ENCODE measurements at places on chromosomes 2 and 18.

DNA sequence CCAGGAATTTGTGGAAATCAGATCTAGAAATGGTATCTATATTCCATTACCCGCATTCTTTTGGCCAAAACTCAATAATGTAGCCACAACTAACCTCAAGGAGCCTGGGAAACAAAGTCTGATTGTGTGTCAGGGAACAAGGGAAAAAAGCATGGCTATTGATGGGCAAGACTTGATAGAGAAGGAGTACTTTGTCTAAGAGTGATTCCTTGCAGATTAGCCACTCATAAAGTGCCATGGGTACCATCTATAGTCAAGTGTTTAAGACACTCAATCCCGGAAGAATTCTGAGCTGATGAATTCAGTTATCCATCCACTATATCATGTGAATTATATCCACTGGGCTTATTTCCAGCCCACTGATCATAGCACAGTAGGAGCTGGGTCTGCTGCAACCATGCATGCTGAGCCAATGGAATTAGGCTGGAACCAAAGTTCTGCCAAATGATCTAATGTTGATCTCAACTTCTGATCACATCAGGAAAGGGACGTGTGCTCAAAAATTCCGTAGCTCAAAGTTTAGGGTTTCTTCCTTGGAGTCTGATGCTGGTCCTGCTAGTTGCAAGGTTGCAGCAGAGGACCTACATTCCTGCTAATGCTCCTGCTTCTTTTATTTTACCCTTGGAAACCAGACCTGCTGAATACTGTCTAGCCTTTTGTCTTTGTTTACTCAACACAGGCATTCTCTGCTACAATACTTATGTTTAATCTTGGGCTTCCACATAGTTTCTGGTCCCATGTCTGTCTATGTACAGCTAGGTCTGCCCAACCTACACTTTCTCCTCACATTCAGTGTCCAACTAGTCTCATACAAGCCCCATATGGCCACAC is 629.7 kb downstream of the IRS1 start:
- no peak for DNase-seq

- DNase-seq, result no peak
Observed at GRCh38 chr2:155308367-155309009, 610.0 kb downstream of the KCNJ3 start.

DNA sequence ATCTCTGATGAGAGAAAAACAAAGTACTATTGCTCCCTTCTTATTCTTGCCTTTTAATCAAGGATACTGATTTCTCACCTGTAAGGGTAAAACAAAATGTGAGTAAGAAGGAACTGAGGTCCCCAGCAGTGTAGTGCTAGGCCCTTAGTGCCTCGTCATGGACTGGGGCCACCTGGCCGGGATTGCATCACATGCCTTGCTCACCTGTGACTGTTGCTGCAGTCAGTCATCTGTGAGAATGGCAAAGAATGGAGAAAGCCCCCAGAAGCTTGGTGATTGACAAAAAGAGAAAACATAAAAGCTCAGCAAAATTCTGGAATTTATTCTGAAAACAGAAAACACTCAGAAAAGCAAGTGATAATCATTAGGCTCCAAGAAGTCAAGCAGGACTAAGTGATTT is 63.4 kb downstream of the SPATS2L start:
- DNase-seq, result no peak

- DNase-seq, result no peak
Observed at GRCh38 chr18:74831571-74832250, 234.0 kb downstream of the ZNF407 start.

DNA sequence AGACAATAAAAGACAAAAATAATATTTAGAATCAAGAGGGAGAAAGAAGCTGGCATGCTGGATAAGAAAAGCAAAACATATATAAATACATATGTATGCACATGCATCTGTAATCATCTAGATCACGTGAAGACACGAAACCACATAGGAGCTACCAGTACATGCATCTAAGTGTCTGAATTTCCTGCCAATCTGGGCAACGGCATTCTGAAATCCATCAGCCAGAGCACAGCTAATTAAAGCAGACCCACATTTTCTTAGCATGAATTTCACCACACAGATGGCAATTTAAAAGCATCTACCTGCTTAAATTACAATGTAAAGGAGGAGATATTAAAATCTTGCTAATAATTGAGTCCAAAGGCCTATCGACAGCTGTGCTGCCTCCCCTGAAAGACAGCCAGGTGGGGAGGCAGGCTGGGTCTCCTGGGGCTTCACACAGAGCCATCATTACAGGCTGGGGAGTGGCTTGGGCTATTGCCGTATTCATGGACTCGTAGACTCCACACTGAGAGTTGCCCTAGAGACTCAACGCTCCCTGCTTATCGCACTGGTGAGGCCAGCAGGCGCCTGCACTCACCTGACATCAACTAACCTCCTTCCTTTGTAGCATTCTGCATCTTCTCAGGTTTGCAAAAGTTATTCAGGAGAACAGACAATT is 272.5 kb upstream of the PXDN start:
- DNase-seq, result no peak

DNA sequence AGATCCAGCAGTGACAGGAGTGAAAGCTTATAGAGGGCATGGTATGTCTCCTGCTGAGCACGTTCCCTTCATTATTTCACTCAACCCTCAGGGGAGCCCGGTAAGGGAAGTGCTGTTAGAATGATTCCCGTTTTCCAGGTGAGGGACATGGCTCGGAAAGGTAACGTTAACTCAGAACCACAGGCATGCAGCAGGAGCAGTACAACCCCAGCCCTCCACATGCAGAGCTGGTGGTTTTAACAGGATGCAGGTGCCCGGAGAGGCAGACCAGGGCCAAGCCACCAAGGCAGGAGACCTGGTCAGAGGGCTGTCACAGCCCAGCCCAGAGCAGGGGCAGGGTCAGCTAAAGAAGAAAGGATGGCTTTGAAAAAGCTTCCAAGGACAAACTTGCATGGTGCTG is 268.5 kb downstream of the SH3BP4 start:
- no peak for DNase-seq

GRCh38 chr2:214410918-214411554 is at the start of gene VWC2L:
VWC2L (plus strand) TSS chr2:214411054; CDS start chr2:214414194, 3,140 bp downstream.
- peak; percentile 48 for DNase-seq

DNA sequence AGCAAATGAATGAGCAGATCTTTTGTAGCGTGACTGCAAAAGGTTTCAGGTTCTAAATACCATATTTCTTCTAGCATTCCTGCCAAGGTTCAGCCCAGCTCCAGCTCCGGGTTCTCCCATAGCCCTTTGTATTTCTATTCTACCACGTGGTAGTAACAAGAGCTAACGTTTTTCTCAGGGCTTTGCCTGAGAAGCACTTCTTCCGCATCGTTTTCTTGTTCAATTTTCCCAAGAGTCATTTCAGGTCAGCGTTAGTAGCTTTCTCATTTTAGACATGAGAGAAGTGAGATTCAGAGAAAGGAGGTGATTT is 120.1 kb upstream of the MYCN start:
- no peak for DNase-seq
